Activated naive CD8-positive, alpha-beta T cell treated with anti-CD3 and anti-CD28 coated beads, Interleukin-2, amount 10 ng/mL, durations not matched to agents 7 days and 5 days (primary cell): ENCODE measurements at places on chromosomes 4 and X. TPM values are rescaled to one million over a fixed set of nuclear protein-coding genes. Genes with fewer than 3 reads are reported as not detected.

DNA sequence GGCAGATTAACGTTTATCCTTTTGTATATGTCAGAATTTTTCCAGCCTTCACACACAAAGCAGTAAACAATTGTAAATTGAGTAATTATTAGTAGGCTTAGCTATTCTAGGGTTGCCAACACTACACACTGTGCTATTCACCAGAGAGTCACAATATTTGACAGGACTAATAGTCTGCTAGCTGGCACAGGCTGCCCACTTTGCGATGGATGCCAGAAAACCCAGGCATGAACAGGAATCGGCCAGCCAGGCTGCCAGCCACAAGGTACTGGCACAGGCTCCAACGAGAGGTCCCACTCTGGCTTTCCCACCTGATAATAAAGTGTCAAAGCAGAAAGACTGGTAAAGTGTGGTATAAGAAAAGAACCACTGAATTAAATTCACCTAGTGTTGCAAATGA, 94.8 kb downstream of the TET2 start:
- DNase-seq = no peak

DNA sequence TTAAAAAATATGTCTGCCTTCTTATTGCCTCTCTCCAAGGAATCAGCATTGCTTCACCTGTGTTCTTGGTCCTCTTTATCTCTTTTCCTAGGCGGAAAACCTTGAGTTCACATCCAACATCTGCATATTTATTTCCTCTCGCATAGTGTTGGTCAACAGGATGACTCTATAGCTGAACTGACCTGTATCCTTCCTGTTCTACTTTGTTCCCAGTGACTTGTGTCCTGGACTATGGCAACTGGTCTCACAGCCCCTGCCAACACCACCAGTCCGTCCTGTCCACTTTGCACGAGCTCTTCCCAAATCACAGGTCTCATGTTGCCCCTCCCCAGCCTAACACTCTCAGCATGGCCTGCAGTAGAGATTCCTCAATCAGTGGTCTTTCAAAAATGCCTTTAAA, 2.0 kb downstream of the DIPK2B start:
- no peak for DNase-seq

GRCh38 chr4:161356351-161356750, 807.4 kb downstream of the FSTL5 start:
- no peak for DNase-seq

- no peak for DNase-seq
These were observed 243.8 kb downstream of the ADGRL3 start for GRCh38 chr4:61443813-61444510.

GRCh38 chr4:273309-274017, 31.8 kb downstream of the ZNF732 start:
- no peak for DNase-seq

GRCh38 chr4:89447543-89447942, 139.9 kb upstream of the GPRIN3 start:
- DNase-seq = no peak

GRCh38 chr4:111362941-111363361, 740.1 kb upstream of the PITX2 start:
- no peak for DNase-seq

- DNase-seq = no peak
These were observed 12.7 kb downstream of the FGFRL1 start for GRCh38 chr4:1023895-1024740.

DNA sequence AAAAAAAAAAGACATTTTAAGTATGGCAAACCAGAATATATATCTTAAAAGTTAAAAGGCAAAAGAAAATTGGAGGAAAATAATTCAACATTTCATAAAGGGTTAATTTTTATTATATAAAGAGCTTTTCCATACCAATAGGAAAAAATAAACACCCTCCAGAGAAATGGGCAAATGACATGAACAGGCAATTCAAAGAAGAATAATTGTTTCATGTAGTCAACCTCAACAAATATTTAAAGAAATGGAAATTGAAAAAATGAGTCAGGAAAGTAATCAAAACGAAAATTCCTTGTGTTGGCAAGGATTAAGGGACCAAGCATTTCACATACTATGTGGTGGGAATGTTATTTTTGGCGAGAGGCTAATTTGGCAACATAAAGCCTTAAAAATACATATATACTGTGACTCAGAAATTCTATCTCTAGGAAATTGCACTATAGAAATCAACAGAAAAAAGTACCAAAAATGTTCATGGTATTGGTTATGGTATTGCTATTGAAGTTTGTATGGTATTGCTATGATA, 87.6 kb downstream of the HAUS3 start:
- DNase-seq = no peak

GRCh38 chr4:8348071-8348470, 78.5 kb downstream of the HTRA3 start:
- peak; percentile 4 for DNase-seq

- DNase-seq = no peak
These were observed 156.7 kb upstream of the EOLA2 start for GRCh38 chrX:150094996-150095395.

DNA sequence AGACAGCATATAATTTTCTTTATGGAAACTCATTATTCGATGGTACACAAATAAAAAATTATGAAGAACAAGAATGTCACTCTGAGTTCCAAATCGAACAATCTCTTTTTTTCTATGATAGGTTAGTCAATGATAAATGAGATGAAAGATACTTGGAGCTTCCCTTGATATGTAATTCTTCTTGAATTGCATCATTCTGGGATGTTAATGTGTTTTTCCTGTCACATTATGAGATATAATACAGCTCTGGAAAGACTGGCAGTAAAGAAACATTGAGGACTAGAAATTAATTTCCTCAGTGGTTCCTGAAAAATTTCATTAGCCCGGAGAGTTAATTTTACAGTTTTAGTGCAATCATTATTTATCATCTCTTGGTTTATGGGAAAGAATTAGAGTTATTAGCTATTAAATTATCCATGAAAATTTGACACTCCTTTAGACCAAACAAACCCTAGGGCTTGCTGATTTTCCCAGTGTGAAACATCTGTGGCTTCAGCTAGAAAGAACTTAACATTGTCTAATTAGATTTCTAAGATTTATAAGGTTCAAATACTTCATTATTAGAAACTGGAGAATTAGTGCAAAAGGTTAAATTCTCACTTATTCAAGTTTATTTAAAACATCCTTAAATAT, 1546.6 kb upstream of the TENM3 start:
- DNase-seq = no peak

- DNase-seq = no peak
These were observed 59.2 kb downstream of the CPZ start for GRCh38 chr4:8651661-8652180.

- no peak for DNase-seq
These were observed 496.5 kb upstream of the LCORL start for GRCh38 chr4:18518098-18518497.

DNA sequence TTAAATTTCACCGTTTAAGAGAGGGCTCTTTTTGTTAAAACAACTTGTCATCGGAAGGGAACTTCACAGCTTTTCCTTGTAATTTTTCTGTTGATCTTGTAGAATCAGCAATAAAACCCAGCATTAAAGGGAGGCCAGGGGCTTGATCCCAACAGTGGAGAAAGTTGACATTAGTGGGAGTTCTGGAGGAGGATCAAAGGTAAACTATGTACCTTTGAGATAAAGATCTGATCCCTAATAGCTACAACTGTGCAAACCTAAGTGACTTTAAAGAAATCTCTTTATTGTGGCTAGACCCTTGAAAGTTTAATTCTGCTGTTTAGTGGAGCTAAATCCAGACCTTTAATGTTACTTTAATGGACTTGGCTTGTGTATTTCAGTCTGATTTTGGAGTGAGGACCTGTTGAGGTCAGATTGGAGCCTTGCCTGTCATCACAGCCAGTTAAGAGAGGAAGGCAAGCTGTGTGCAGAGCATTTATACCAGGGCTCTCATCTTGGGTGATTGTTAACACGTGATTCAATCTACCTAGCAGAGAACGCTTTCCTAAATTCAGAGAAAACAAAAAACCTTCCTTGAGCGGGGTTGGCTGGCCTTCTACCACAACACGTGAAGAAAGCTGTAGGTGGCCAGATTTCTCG, 1.7 kb downstream of the DOCK11 start:
- DNase-seq = no peak

- no peak for DNase-seq
These were observed 10.8 kb upstream of the POLA1 start for GRCh38 chrX:24682739-24683432.

DNA sequence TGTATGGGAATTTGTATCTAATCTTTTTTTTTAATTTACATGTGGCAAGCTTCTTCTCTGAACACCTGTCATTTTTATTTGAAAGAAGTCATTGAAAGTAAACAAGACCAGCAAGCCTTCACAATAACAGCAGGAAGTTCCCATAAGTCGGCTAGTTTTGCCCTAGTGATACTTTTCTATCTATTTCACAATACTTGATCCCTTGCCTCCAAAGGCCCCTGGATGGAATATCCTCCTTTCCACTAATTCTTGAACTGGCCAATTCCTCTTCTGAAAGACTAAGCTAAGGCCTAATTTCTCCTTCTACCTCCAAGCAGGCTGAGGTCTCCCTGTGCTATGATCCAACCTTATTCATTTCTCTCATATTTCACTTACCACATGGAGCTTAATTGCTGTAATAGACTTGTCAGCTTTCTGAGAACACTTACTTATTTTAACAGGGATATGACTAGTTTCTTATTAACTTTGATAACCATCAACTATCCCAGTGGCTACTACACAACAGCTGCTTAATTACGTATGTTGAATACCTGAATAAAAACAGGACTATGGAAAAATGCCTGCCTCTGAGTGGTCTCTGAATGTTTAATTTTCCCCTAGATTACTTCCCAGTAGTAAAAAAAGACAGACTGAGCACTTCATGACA, 194.2 kb downstream of the MAD2L1 start:
- DNase-seq = no peak

DNA sequence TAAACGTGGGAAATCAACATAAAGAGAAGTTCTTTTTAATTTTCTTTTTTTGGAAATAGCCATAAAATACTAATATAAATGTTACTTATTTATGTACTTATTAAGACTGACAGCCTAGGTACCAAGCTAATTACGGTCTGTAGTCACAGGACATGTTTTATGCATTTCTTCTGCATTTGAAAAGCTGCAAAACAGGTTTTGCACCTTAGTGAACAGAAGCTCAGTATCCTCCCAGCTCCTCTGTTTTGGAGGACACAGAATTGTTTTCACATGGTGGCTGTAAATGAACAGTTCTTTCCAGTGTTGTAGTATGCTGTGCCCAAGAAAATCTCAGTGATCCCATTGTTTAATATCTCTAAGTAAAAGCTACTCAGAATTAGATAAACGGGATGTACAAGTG, 1788.0 kb upstream of the TENM3 start:
- no peak for DNase-seq

DNA sequence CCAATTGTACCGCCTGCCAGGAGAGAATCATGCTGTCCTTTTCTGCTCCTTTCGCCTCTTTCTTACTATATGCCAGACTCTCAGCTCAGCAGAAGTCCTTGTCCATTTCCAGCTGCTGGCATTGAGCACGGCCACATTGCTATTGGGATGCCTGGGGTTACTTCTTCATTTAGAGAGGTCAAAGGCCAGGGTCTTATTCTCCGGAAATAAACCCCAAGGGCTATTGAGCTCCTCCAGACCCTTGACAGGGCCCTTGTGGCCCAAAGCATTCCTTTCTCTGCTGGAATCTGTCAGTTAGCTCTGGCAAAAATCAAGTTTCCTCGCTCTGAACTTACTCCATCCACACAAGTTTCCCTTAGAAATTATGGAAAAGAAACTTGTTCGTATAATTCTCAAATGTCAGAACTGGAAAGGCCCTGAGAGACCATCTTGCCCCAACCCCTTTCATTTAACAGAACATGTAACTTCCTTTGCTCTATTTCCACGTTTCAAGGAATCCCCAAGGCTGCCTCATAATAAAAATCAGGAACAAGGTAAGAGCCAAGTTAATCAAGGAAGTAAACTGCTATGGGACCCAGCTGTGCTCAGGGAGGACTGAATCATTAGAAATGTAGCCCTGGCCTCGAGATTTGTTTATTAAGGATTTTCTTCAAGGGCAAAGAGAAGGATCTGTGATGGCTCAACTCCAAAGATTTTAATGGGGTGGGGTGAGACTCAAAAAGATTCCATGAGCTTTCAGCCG, 11.8 kb downstream of the AKAP4 start:
- no peak for DNase-seq

DNA sequence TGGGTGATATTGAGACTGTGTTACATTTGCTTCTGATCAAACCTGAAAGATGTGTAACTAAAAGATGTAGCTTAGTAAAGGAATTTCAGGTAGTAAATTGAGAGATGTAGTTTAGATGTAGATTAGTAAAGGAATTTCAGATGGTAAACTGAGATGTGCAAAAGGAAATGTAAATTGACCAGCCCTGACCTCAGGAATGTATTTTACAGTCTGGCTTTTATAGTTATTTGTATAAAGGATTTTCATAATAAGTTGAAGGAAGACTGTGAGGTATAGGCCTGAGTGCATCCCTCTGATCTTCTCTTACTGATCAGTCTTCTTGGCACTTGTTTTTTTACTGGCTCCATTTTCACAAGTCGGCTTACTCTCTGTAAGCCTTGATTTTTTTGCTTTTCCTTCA, 3.2 kb downstream of the KLHL2 start:
- no peak for DNase-seq

GRCh38 chr4:31391976-31392375, 671.8 kb downstream of the PCDH7 start:
- DNase-seq = no peak

DNA sequence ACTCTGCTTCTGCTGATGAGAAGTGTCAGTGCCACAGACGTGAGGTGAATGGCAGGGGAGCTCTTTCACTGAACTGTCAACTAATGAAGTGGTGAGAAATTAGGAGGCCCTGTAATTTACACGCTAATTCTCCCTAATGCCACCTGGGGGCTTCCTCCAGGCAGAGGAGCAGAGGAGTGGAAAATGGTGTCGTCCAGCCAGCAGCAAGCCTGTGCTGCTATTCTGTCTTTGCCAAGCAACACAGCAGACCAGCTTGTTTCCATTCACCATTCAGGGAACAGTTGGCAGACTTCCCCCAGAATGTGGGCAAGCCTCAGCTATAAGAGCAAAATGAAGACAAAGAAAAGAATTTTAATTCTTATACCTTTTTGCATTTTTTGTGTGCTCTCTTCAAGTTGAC, 245.2 kb upstream of the TET2 start:
- DNase-seq = no peak

- no peak for DNase-seq
These were observed 3.2 kb downstream of the ACOX3 start for GRCh38 chr4:8437281-8437680.

The CENPVL1 gene
- not detected for total RNA-seq

The SPANXN4 gene
- not detected for total RNA-seq

The RRH gene
- total RNA-seq = not detected

The GPC4 gene
- not detected for total RNA-seq

The ZNF711 gene
- total RNA-seq = 0.34 TPM

The GAGE12J gene
- total RNA-seq = not detected

The DCAF16 gene
- 54.5 TPM for total RNA-seq

The GPR143 gene
- not detected for total RNA-seq

The BEND4 gene
- total RNA-seq = 0.77 TPM

The NDST3 gene
- total RNA-seq = not detected

The RNF175 gene
- not detected for total RNA-seq

The TRMT10A gene
- 5.5 TPM for total RNA-seq

The CDKL5 gene
- total RNA-seq = 2.2 TPM

The ITM2A gene
- total RNA-seq = 75.8 TPM
